ENCODE measurements at places on chromosomes 11 and 22.

DNA sequence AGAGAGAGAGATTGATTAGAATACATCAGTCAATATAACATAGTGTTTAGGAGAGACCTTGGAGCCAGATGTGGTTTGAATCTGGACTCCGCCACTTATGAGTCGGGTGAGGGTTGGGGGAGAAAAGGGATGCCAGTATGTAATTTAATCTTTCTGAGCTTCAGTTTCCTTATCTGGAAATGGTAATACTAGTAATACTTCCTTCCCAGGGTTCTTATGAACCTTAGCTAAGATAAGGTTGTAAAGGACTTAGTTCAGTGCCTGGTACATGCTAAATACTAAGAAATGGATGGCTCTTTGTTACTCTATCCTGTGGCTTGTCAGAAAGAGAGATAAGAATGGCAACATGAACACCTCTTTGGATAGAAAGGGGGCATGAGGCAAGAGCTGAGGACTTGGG is 226.1 kb upstream of the NARS2 start:
- no peak for DNase-seq

DNA sequence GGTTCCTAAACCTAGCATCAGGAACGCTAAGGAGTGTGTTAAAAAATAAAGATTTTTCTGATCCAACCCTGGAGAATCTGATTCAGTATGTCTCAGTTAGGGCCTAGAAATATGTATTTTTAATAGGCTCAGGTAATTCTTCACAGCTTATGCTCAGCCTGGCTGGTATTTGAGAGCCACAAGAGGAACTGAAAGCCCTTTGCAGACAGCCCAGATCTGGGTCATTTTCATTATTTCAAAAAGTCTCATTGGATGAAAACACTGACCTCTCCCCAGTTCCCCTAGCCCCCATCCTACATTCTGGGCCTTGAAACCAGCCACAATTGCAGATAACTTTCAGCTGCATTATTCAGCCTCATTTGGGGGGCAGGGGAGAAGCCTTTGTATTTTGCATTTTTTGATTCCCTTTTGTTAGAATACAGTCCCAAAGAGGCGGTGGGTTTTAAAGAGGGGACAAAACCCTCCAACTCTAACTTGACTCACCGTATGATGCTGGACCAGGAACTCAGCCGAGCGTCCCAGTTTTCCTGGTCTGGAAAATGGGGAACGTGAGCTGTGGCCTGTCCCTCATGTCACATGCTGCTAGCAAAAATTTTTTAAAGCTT is 66.0 kb upstream of the LARGE1 start:
- DNase-seq = no peak

- no peak for DNase-seq
Observed at GRCh38 chr22:24289114-24289513, 18.5 kb downstream of the SPECC1L start.

- DNase-seq = no peak
Observed at GRCh38 chr11:92224054-92224406, 588 bp upstream of the FAT3 start.

DNA sequence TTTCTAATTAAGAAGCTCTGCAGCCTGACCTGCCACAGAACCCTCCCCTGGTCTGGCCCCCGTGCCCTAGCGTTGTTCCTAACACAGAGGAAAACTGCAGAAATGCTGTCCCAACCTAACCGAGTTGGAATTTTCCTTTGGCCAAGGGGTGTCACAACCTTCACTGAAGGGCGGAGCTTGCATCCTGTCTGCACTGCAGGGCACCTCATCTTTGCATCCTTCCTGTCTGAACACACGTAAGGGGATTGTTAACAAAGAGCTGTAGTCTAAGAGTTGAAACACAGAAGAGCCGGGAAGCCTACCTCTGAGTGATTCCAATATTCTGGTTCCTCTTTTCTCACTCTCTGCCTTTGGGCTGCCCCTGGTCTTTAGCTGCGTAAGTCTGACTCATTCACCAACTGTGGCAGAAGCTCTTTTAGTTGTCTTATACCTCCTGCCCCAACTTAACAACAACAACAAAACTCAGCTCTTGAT is 1.6 kb downstream of the DIXDC1 start:
- no peak for DNase-seq

DNA sequence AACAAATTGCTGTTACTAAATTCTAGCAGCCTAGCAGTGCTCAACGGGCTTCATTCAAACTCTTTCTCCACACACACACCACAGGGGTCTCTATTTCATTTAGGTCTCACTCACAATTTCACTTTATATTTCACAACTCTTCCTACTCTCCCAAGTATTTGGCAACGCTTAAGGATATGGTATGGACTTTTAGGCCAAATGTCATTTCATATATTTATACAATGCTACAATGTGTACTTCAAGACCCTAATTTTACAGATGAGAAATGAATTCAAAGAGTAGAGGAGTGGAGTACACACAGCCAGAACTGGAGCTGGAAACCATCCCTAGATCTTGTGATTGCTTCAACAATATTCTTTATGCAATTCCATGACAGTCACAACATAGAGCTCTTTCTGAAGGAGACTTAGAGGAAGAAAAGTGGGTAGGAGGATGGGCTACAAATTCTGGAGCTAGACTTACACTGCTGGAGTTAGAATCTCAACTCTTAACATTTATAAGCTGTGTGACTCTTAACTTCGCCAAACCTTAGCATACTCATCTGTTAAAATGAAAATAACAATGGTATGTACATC is 2.5 kb upstream of the MS4A13 start:
- no peak for DNase-seq

GRCh38 chr11:10395166-10395897 is 59.7 kb upstream of the AMPD3 start:
- DNase-seq = no peak

- no peak for DNase-seq
Observed at GRCh38 chr11:64858467-64859263, 14.2 kb upstream of the CDC42BPG start.

DNA sequence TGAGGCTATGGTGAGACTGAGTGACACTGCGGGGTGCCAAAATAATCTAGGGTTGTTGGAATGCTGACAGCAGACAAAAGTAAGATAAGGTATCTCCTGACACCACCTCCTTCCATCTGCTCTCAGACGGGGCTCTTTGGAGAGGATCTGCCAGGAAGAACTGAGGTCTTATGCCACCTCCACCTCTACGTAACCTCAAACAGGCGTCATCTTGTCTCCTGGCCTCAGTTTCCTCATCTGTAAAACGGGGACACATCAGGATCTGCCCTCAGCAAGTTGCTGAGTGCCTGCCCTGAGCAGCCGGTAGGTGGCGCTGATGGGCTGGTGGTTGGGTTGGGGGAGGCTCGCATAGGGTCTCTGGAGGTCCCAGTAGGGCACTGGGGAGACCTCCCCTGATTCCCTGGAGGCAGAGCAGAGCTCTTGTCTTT is 1.7 kb upstream of the MYEOV start:
- DNase-seq = no peak

- peak; percentile 44 for DNase-seq
Observed at GRCh38 chr22:50306753-50307749, at the start of gene PLXNB2. Gene PLXNB2, minus strand, starts transcription at chr22:50307646. Its CDS starts 17,062 bp downstream, at chr22:50290584.

GRCh38 chr11:30561691-30562415 is 24.3 kb downstream of the MPPED2 start:
- DNase-seq = no peak

Data from NCI-H1694 treated with DMSO at 0.1 percent for 48 hours (cell line).